ENCODE measurements at places on chromosomes 3 and 15.

- no peak for DNase-seq
These were observed 44.7 kb downstream of the RORA start for GRCh38 chr15:61184431-61184830.

- DNase-seq, result no peak
These were observed 169.2 kb upstream of the STRIT1 start for GRCh38 chr3:155462672-155463071.

DNA sequence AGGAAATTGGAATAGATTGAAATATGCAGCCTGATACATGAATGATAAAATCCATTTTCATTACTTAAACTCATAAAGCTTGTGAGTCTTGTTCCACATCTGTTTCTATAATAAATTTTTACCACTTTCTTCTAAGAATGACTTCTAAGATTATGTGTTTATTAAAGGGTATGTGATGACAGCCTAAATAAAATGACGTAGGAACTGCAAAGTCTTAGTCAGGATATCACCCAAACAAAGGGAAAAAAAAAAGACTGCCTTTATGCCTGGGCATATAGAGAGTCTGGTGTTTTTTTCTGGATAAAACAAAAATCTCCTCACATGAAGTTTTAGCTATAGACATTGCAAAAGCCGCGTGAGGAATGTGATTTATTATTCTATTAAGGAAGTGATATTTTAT is 844.0 kb downstream of the DIPK2A start:
- DNase-seq, result no peak

DNA sequence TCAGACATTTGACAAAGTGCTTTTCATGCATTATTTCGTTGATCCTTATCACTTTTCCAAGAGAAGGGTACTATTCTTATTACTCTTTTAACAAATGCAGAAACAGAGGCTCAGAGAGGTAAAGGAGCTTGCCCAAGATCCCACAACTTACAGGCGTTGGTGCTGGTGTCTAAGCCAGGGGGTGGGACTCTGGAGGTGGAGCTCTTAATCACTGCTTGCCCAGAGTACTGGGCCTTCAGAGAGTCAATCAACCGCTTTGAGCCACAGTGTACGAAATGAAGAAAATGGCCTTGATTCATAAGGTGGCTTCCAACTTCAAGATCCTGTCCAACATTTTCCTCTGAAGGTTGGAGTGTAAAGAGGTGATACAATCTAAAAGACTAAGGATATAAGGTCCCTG is 211.5 kb downstream of the NECTIN3 start:
- DNase-seq, result no peak

GRCh38 chr3:108894981-108895380 is 58.7 kb downstream of the GUCA1C start:
- no peak for DNase-seq

Data from amygdala (tissue), 56 donors.